ENCODE measurements at places on chromosomes 2 and 18.

DNA sequence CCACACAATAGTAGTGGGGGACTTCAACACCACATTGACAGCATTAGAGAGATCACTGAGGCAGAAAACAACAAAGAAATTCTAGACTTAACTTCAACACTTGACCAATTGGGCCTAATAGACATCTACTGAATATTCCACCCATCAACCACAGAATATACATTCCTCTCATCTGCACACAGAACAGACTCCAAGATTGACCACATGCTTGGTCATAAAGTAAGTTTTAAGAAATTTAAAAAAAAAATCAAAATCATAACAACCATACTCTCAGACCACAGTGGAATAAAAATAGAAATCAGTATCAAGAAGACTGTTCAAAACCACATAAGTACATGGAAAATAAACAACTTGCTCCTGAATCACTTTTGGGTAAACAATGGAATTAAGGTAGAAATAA lies 9.0 kb upstream of the FLACC1 start:
- no peak for DNase-seq

DNA sequence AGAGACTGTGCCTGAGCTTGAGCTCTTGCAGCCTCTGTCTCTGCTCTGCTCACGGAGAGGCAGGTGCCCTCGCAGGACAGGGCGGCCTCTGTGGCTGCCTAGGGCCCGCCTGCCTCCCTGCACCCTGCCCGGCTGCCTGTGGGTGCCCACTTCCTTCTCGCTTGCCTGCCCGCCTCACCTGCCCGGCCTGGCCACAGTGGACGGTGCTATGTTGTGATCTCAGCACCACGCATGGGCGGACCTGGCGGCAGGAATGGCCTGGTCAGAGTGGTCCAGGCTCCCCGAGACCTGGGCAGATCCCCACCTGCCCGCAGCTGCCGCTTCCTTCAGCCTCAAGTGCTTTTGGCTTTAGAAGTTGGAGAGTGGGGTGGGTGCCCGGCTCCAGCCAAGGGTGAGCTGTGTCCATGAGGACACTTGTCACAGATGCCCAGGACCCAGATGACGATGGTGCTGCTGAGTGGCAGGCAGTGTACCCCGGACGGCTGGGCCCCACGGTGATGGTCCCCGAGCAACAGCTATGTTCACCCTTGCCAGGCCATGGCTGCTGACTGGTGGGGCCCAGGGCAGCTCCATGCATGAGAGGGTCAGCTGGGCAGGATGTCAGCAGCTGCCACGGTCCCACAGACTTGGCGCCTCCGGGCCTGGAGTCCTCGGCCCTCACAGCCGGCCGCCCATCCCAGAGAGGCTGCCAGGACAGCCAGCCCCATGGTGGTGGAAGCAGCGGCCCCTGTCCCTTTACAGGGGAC lies 25.3 kb downstream of the RTP5 start:
- no peak for DNase-seq

DNA sequence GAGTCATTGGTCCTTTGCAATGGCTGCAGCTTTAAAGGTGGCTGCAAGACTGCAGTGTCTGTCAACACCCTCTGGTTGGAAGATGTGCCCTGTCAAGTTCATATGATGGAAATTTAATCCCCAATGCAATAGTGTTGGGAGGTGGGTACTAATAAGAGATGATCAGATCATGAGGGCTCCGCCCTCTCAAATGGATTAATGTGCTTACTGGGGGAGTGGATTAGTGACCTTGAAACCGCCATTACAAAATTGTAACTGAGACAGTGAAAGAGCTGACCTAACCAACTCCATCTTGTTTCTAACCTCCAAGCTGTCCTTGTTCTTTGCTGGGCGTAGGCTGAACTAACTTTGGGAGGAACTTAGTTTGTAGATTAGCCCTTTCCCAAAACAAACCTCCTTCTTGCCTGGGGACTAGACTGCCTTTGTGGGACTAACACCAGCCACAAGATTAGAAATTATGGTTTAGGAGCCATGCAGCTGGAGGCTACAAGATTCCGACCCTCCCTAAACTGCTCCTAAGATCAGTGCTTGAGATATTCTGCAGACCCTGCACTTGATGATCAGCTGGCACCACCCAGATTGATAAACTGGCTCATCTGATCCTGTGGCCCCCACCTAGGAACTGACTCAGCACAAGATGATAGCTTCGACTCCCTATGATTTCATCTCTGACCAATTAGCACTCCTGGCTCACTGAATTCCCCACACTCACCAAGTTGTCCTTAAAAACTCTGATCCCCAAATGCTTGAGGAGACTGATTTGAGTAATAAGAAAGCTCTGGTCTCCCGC lies 13.7 kb downstream of the MYCN start:
- DNase-seq = no peak

DNA sequence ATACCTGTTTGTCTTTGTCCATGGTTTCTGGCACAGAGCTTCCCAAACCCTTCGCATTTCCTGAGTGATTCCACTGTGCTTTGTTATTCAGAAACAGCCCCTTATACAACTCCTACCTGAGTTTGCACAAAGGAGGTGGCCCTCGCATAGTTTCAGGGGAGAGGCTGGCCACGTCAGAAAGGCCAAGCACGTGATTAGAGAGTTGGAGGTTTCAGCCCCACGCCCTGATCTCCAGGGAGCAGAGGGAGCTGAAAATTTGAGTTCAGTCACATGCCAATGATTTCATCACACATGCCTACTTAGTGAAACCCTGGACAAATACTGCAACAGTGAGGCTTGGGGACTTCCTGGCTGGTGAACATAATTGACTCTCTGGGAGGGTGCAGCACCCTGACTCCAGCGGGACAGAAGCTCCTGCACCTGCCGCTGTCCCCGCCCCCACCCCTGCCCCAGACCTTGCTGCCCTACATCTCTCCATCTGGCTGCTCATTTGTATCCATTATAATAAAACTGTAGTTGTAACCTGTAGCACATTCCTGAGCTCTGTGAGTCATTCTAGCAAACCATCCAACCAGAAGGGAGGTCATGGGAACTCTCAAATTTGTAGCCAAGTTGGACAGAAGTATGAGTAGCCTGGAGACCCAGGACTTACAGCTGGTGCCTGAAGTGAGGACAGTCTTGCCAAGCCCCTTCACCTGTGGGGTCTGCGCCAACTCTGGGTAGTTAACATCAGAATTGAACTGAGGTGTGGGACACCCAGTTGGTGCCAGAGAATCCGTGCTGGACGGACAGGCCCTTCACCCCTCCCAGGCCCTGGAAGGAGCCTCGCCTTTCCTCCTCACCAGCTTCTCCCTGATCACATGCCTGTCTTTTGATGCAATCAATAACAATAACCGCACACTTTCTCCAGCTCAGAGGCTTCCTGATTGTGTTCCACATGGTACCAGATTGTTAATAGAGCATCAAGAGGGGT lies 224.3 kb downstream of the ANAPC1 start:
- DNase-seq = no peak

DNA sequence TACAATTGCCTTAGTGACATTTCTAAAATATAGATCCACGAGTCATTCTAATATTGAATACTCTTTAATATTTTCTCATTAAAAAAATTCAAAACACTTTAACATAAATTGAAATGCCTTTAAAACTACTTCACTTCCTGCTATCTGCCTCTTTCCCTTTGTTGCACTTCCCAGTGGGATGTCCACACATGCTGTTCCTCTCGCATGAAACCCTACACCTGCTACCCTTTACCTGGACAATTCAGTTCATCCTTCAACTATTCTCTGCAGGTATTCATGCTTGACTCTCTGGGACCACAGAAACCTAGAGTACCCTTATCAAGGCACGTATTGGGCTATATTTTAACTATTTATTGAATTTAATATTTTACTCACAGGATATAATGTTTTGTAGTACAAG lies 373.3 kb upstream of the GALNT5 start:
- no peak for DNase-seq

DNA sequence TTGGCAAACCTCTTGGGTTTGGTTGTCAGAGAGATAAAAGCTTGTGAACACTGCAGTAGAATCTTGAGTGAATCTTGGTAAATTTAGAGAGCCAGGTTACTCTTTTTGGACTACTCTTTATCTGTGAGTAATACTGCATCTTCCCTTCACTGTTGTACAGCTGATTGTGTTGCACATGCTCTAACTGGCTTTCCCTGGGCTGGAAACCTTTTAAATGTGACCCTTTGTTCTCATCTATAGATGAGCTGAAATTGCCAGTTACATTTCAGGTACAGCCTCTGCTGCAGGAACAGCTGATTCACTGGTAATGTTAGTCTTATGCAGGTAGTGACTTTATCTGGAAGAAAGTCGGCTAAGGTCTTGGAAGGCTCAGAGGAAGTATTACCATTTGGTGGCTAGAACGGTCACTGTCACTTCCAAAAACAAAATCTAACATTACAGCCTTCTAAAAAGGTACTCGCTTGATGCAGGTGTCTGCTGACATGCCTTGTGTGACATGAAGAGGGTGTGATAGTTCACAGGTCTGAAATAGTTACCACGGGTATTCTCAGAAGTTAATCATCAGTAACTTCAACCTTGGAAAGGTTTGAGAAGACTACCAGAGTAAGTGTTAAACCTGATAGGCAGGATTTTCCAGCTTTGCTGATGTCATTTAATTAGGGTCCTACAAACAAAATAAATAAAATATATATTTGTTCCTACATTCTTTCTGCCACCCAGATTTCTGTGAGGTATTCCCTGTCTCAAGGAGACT lies 851.1 kb downstream of the SLC4A3 start:
- no peak for DNase-seq

DNA sequence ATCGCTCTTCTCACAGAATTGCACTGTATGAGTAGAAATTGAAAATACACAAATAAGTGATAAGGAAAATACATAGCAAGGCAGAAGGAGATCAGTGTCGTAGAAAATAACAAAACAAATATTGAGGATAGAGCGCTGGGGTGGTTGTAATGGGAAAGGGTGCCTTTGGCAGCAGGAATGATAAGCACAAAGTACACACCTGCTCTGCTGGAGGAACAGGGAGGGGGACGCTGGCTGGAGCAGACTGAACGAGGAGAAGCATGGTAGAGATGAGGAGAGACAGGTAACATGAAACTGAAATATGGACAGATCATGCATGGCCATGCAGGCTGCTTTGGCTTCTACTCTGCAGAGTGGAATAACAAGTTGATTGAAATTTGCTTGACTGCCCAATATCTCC lies 181.2 kb upstream of the FSHR start:
- DNase-seq = no peak

- DNase-seq = no peak
These were observed 159.4 kb downstream of the GALNT14 start for GRCh38 chr2:30978854-30979253.

DNA sequence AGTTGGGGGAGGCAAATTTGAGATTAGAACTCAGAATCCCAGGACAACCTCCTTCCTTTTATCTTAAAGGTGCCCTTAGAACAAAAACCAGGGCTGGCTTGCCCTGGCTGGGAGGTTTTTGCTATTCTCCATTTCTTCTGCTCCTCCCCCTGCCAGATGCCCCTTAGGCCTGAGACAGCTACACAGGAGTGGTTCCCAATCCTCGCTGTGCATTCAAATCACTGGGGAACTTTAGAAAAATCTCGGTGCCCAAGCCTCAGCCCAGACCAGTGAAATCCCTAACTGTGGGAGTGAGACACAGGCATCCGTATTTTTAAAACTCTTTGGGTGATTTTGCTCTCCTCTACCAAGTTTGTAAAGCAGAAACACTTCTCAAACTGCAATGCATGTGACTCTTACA lies 38.8 kb downstream of the LBH start:
- DNase-seq = no peak

DNA sequence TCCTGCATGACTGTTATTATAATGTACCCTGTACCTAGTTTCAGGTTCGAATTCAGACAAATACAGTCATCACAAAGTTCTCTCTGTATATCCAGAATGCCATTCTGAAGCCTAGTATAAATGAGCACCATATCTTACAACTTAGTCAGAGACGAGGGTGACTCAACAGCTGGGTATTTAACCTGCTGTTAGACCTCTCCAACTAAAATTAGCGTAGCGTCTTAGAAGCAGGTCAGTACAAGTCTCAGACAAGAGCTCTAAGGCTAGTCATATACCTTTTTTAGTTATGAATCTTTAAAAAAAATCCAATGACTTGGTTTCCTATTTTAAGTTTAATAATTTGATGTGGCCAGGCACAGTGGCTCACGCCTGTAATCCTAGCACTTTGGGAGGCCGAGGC lies 74.1 kb downstream of the CABYR start:
- no peak for DNase-seq

DNA sequence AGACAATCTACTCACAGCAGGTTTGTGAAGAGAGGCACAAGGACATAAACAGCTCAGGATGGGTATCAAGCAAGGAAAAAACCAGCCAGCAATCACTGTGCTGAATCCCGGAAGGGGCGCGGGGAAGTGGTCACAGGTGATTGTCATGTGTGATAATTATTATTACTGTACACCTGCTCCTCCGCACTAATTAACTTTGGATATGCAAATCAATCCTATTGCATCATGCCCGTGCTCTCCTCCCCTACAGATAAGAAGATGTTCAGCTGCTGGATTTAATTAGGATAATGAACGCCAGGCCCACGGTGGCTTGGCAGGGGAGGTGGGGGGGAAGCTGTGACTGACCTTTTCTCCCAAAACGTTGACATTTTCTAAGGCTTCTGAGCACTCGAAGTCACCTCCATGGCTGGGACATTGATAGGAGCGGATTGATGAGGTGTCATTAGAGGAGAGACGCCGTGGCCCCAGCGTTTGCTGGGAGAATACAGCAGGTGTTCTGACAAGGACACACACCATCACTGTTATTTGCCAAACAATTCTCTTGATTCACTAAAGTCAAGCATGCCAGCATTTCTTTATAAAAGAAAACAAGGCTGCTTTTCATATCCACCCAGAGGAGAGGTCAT lies 160.3 kb upstream of the VRK2 start:
- DNase-seq = no peak

GRCh38 chr18:40413160-40413559 lies 1541.9 kb upstream of the PIK3C3 start:
- no peak for DNase-seq

GRCh38 chr2:141468761-141469160 lies 662.1 kb downstream of the LRP1B start:
- DNase-seq = no peak

GRCh38 chr2:215507136-215507535 lies 71.3 kb upstream of the FN1 start:
- no peak for DNase-seq

- DNase-seq = no peak
These were observed 8.7 kb upstream of the CHMP1B start for GRCh38 chr18:11842562-11842961.

GRCh38 chr2:147792966-147793617 lies 51.7 kb upstream of the ACVR2A start:
- no peak for DNase-seq

GRCh38 chr2:136067459-136067858 lies 50.5 kb downstream of the CXCR4 start:
- no peak for DNase-seq

GRCh38 chr18:36403896-36404820 lies 106.6 kb downstream of the FHOD3 start:
- no peak for DNase-seq
